ENCODE measurements at places on chromosomes 2 and 18.

DNA sequence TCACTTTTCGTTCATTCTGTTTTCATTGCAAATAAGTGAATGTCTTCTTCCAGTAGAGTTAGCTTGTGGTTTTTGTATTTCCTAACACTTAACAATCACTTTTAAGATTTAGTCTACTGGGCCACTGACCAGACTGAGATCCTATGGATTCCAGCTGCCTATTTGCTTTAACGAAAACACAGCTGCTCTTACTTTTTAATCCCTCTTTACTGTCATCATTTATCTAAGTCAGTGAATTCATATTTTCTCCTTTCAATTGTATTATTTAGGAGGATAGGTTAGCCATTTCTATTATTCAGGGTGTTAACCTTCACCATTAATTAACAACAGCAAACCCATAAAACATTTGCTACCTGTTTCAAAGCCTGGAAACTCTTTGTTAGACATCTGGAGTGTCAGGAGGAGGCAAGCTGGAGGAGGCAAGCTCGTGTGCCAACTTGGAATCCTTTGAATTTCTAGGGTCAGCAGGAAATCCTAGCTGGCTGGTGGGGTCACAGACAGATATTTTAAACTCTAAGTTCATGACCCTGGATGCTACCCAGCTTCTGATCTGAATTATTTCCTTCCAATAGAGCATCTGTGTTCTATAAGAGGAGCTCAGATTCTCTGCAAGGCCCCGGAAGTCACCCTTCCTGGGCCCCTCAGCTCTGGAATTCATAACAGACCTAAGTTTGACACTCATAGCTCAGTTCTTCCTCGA, 385.3 kb downstream of the RBM43 start:
- DNase-seq, result no peak

DNA sequence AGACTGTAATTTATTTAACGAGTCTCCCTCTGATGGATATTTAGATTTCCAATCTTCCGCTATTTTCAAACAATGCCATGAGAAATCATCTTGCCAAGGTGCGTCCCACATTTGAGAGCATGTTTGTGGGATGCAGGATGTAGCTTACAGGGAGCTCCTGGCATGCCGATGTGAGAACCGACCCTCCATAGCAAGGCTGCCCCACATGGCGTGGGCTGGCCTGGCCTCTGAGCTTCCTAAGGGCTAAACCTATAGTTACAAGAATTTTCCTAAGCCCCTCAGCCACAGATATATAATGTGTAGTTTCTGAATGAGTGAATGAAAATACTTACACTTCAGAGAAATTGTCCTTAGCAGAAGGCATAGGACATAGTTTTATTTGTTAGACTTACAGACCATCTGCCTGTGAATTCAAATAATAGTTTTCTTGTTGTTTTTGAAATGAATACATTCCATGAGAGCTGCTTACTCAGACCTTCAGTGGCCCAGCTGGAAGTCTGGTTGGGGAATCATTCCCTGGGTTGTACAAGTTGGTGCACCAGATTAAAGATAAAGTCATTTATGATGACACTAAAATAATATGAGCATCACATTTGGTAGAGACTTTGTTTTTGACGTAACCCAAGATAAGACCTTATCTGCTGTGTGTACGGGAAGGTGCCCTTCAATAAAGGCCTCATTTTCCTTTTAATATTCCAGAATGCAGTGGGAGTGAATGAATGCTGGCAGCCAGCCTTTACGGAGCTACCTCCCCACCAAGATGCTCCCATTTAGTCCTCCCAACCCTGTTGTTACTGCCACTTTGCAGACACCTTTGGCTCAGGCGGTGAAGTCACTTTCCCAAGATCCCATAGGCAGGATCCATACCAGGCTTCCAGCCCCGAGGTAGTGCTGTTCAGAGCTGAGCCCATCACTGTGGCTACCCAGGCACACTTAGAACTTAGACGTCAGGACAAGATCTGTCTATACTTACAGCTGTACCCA, 107.1 kb downstream of the GLI2 start:
- DNase-seq, result no peak

DNA sequence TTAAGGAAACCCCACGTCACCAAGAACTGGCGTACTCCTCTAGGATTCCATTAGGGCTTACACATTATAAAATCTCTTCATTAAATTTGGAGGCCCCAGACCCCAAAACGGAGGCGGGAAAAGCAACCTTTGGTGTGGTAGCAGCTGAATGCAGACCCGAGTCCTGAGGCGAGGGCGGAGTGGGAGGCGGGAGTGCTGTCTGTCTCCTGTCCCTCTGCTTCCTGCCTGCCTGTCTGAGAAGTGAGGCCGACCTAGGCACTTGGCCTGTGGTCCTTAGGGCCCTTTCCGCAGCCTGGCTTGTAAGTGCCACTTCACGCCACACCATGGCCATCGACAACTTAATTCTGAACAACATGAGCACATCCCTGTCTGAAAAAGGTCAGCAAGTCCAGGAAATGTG, 102.1 kb downstream of the RTN4 start:
- DNase-seq, result no peak

DNA sequence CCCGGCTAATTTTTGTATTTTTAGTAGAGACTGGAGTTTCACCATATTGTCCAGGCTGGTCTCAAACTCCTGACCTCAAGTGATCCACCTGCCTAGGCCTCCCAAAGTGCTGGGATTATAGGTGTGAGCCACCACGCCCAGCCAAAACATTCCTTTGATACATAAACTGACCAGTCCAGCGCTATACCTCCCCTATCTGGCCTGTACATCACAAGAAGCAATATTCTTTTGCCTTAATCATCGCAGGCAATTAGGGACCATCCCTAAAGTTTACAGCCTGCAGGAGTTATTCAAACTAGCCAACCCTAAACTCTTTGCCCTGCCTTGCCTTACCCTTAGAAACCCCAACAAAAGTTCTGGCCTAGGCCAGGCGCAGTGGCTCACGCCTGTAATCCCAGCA, 6.8 kb upstream of the PPM1G start:
- no peak for DNase-seq

GRCh38 chr2:109187711-109188495, 58.9 kb downstream of the SH3RF3 start:
- no peak for DNase-seq

- no peak for DNase-seq
These were observed 103.7 kb downstream of the RBMS1 start for GRCh38 chr2:160389875-160390274.

DNA sequence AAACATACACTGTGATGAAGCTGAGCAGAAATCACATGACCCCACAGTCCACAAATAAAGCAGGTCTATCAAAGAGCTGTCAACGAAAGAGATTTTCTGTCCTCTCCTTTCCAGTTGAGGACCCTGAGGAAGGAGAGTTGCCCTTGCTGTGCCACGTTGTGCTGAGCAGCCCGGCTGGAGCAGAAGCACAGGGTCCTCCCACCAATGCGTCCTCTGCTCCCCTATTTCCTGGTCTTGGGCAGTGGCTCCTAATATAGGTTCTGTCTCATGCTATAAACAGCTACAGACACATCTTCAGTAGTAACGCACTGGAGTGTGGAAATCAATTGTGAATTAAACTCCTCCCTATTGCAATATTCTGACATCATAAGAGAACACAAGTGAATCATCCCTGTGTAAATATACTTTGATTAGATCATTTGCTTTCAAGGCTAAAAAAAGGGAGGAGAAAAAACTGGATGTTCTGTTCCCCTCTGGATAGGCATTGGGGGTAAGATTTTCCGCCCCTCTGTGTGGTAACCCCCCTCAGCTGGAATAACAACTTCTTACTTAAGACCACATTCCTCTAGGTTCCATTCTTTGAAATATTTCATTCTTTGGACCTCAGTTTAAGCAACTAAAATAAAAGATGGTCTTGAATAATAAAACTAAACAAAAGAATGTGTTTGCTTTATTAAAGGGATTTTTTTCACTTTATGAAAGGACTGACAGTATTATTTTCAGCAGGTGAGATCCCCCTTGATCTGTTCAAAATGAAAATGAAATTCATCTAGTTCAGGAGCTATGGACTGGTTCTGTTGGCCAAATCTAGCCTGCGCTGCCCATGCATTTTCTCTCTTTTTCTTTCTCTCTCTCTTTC, 8.3 kb upstream of the RHOB start:
- DNase-seq, result no peak

DNA sequence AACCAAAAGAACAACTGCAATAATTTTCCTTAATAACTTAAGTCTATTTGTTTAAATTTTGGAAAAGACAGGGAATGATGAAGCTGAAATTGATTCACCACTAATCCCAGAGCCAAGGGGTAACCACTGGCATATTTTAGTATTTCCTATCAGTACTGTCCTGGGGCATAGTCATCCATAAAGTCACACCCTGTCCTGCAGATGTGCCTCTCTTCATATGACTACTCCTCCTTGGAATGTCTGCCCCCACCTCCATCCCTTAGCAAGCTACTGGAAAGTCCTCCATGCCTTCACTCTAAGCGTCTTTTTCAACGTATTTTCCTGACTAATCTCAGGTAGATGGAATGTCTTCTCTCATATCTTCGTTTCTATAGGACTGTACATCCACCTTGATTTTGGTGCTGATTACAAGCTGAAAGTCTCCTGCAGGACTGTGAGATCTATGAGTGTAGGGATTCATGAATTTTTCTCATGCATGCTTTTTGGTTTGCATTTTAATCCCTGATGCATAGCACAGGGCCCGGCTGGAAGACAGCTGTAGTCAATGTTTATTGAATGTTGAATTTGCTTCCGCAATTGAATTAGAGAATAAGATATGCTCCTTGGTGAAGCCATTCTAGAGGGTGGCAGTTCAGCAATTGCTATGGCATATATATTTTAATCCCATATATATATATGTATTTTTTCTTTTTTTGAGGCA, 85.6 kb downstream of the MOGAT1 start:
- DNase-seq, result no peak

DNA sequence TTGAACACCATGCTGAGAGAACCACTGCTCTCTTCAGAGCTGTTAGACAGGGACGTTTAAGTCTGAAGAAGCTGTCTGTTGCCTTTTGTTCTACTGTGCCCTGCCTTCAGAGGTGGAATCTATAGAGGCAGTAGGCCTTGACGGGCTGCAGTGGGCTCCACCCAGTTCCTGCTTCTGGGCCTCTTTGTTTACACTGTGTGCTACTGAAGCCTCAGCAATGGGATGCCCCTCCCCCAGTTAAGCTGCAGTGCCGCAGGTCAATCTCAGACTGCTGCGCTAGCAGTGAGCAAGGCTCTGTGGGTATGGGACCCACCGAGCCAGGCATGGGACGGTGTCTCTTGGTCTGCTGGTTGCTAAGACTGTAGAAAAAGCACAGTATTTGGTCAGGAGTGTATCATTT, 162.3 kb upstream of the NXPH2 start:
- DNase-seq, result no peak

- no peak for DNase-seq
These were observed 56.9 kb upstream of the HAAO start for GRCh38 chr2:42849311-42849710.

Data from stimulated activated CD4-positive, alpha-beta T cell treated with anti-CD3 and anti-CD28 coated beads, Interleukin-12 subunit alpha, Interleukin-12 subunit beta, amount 100 ng/mL, for 48 hours (primary cell).